ENCODE measurements at places on chromosomes 1 and 21.

GRCh38 chr1:214281720-214282629 is 1.0 kb downstream of the SMYD2 start:
- no peak for ATAC-seq

GRCh38 chr1:211145944-211146343 is 12.0 kb upstream of the KCNH1 start:
- ATAC-seq: no peak

GRCh38 chr1:186531561-186532165 is 70.7 kb upstream of the PDC start:
- no peak for ATAC-seq

- no peak for ATAC-seq
Observed at GRCh38 chr21:31282095-31282709, 61.9 kb downstream of the TIAM1 start.

DNA sequence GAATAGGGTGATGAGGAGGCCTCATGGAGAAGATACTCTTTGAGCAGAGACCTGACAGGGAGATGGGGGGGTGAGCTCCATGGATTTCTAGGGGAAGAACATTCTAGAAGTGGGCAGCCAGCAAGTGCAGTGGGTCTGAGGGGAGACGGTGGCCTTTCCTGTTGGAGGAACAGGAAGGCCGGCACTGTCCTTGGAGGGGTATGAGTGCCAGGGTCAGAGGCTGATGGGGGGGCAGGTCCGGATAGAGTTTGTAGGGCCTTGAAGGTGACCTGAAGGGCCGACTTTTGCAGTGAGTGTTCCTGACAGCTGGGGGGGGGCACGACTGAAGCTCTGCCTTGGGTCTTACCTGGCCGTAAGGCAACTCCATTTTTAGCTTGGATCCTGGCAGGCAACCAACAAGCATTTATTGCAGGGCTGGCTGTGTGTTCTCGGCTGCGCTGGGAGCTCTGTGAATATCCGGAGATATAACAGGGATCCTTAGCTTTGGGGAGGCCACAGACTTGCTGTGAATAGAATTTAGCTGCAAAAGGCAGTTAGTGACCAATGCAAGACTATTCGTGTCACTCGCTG is 130.6 kb downstream of the MRPS6 start:
- ATAC-seq: no peak

DNA sequence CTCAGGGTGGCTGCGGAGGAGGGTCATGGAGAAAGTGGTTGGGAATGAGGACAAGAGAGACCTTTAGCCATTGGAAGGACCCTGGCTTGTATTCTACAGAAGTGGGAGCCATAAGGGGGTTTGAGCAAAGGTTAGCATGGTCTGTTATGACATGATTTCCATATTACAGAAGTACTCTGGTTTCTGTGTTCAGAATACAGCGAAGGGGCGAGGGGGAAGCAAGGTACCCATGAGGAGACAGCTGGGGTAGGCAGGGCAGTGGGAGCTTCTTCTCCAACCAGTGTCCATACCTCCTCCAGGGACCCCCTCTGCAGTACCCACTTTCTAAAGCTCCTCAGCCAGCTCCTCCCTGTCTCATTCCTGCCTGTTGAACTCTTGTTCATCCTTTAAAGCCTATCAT is 21.9 kb upstream of the KCNE1 start:
- no peak for ATAC-seq

GRCh38 chr1:208225954-208226937 is 17.9 kb downstream of the PLXNA2 start:
- no peak for ATAC-seq

- no peak for ATAC-seq
Observed at GRCh38 chr1:183070923-183071618, 47.9 kb downstream of the LAMC1 start.

DNA sequence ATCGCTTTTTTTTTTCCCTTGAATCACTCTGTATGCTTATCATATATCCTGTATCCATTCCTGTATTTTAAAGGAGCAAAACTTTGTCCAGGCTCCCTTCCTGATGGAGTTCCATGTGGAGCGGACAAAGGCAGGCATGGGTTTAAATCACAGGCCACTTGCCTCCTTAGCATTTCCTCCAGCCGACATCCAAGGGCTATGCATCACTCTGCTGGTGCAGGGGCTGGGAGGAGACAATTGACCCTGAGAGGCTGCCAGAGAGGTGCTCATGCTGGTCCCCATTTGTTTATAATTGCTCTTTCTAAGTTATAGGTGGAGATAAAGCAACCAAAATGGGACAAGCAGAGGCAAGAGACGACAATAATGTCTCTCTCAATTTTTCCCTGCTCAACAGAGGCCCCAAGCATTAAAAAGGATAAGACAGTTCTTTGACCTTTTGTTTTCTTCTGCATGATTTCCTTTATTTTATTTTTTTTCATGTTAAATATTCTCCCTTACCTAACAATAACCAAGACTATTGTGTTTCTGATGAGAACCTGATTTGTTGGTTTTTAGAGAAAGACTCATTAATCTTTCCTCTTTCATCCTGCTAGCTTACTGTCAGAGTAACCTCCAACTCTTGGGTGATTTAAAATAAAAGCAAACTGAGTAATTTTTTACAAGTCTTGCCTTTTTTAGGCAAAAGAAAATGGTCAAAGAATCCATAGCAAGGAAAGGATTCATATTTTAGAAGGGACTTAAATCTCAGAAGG is 353.7 kb downstream of the ADGRL2 start:
- ATAC-seq: no peak

GRCh38 chr1:186465946-186466345 is 5.0 kb upstream of the PDC start:
- no peak for ATAC-seq

DNA sequence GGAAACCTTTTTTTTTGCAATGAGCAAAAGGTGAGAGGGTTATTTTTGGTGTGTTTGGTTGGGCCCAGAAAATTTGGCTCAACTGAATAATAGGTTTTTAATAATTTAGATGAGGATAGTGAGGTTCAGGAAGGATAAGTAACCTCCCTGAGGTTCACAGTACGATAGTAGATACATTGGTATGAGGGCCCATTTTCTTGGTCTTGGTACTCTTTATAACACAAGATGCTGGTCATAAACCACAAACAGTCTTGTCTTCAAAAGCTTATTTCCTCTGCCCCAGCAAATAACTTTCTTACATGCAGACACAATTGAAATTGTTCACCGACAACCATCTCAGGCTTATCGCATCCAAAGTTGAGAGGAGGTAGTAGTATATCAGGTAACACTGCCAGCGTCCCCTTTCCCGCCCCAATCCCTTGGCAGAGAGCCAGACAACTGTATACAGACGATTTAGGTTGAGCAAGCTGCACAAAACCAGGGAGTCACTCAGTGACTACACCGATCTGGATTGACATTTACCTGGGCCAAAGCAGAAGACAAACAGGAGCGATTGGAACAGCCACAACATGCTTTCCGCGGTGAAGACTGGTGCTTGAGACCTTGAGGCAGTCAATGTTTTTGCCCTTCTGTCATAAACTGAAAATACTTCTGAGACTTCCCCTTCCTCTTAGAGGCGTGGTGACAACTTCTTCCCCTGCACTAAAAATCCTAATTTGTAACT is at the start of gene SLAMF6:
TSS of gene SLAMF6 (minus strand) at position 634 of the 724 bp plus-strand sequence. CDS start at position 571, 63 bp downstream.
- ATAC-seq: peak; percentile 52

DNA sequence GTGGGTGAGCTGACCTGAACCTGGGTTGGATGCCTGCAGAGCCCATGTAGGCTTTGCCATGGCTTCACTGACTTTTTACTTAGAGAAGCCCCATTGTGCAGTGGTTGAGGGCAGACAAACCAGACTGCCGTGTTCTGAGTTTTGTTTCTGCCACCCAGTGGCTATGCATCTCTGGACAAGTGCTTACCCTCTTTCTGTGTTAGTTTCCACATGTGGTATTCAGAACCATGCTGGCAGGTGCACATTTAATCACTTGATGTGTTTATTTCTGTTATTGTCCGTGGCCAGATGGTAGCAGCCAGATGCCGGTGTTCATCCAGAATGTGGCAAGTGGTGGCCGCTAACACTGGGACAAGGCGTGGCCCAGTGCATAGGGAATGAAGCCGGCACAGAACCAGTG is 10.3 kb upstream of the PTPN7 start:
- ATAC-seq: no peak

DNA sequence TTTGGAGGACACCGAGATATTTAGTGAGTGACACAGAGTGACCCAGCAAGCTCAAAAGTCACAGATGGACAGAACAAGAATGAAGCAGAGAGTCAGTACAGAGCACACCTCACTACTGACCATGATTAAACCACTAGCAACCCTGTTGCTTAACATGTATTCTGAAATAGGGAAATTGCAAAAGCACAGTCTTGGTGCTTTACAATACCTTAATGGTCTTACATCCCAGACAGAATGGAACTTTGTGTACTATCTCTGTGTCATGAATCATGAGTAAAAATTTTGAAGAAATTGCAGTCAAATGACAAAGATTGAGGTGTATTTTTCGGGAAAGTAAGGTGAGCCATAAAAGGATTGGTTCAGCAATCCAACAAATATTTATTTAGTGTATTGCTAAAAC is 2.7 kb upstream of the SAMSN1 start:
- no peak for ATAC-seq

GRCh38 chr1:42259739-42260064 is 75.3 kb downstream of the FOXJ3 start:
- no peak for ATAC-seq

DNA sequence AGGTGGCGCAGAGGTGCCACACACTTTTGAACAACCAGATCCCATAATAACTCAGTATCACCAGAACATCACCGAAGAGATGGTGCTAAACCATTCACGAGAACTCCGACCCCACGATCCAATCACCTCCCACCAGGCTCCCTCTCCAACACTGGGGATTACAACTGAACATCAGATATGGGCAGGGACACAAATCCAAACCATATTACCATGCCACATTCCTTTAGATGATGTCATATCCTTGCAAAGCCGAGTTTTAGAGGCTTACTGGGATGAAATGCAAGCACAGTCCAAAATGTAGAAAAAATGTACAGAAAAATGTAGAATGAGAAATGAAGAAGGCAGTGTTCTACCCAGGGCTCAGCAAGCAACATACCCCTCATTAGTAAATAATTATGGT is 64.7 kb downstream of the SGIP1 start:
- ATAC-seq: no peak

DNA sequence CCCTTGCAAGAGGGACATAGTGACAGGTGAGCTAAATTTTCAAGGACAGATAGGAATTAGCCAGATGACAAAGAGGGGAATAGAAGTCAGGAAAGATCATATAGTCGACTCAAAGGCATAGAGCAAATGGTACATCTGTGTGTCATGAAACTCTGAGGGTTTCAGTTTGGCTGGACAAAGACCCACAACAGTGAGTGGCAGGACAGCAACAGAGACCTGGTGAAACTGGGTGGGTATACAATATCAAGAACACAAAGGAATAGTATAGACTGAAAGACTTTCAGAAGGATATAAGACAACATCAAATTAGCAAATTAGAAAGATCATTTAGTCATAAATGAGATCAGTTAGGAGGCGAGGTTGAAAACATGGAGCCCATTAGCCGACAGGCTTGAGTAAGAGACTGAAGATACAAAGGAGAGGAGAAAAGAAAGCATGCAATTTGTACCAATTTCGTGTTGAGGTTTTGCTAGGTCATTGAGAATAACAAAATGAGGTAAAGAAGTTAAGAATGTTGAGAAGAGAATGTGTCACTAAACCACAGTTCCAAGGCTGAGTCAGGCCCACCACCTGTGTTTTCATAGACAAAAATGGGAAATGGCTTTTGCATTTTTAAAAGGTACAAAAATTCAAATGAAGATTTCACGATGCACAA is 213.8 kb downstream of the HHIPL2 start:
- ATAC-seq: peak; percentile 55

DNA sequence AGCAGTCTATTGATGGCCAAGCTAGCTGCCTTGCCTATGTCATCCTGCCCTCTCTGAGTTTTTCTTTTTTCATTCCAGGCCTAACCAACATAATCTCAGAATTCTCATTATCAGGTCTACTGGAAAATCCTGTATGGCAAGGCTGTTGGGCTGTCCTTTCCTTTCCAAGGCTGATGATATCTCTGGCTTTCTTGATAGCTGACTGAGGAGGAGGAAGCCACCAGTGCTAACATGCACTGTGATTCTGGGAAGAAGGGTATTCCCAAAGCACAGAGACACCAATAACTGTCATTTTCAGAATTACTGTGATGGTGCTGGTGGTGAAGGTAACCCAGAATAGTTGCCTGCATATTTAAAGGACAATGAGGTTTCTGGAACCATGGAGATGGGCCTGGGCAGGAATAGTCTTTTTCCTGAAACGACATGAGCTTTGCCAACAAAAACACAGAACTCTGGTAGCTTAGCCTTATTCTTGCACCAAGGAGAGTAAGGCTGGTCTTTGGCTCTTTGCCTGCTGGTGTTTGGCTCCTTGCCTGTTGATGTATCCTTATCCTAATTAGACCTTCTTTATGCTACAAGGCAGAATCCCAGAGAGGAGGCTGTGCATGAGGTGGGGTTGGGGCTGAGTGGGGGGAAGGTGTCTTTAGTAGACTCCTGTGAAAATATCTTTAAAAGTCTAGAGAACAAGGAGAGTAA is 157.4 kb downstream of the TNFSF18 start:
- ATAC-seq: no peak

GRCh38 chr1:204126956-204127355 is 24.9 kb downstream of the ETNK2 start:
- ATAC-seq: no peak

GRCh38 chr1:37755951-37756560 is 8.9 kb downstream of the EPHA10 start:
- no peak for ATAC-seq

- ATAC-seq: no peak
Observed at GRCh38 chr1:75630004-75630594, 19.2 kb upstream of the SLC44A5 start.

DNA sequence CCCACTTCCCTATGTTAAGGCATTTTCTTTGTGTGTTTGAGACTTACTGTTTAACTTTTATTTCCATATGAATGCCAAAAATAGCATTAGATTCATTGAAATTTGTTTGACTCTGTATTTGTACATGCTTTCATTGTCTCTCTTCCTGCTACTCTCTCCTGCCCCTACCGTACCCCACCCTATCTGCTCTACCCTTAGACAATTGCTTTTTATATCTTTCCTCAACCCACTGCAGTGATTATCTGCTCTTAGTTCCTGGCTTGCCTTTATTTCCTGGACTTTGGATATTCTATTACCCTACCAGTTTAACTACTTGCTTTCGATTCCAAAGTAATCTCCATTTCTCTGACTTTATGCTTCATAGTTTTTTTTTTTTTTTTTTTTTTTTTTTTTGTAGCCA is 10.5 kb downstream of the RAVER2 start:
- ATAC-seq: no peak

GRCh38 chr1:7575041-7575400 is 196.1 kb upstream of the VAMP3 start:
- no peak for ATAC-seq

- no peak for ATAC-seq
Observed at GRCh38 chr1:110309767-110310166, 29.4 kb upstream of the RBM15 start.

DNA sequence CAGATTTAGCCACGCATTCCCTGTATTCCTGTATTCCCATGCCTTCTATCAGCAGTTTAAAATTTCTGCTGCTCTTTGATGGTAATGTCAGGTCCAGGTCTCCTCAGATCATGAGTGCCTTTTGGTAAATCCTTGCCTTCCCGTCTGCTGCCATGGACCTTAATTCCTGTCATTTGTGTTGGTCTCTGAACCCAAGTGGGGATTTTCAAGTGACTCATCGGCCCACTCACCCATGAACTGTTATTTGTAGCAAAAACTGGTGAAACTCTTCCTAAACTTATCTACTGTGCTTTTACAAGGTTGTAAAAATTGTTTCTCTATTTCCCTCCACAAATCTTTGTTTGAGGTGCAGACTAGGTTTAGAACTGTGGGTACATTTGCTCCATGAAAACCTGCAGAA is 47.4 kb downstream of the ACTN2 start:
- no peak for ATAC-seq

GRCh38 chr1:167369933-167370332 is 148.4 kb downstream of the CD247 start:
- no peak for ATAC-seq

Data from activated CD4-positive, CD25-positive, alpha-beta regulatory T cell treated with anti-CD3 and anti-CD28 coated beads, Interleukin-2, amount 50 U/mL, for 24 hours (primary cell).